ENCODE measurements at places on chromosomes 3 and 15. TPM values are rescaled to one million over a fixed set of nuclear protein-coding genes. Genes with fewer than 3 reads are reported as not detected.

The CCR9 gene
- total RNA-seq: not detected

The SLCO2A1 gene
- total RNA-seq: under 0.01 TPM

The NOX5 gene
- under 0.01 TPM for total RNA-seq

The RPUSD2 gene
- 16.0 TPM for total RNA-seq

The FEZF2 gene
- not detected for total RNA-seq

The VGLL3 gene
- total RNA-seq: 14.7 TPM

The TRH gene
- total RNA-seq: not detected

The NR1I2 gene
- under 0.01 TPM for total RNA-seq

The CPN2 gene
- total RNA-seq: not detected

The IFT80 gene
- total RNA-seq: 16.7 TPM

The POLR2H gene
- total RNA-seq: 50.2 TPM

The CDCP1 gene
- 141 TPM for total RNA-seq

The UTS2B gene
- total RNA-seq: not detected

The CADPS gene
- 0.14 TPM for total RNA-seq

The PLA1A gene
- total RNA-seq: 0.14 TPM

The ZMYND10 gene
- 0.21 TPM for total RNA-seq

The ZCWPW2 gene
- 0.78 TPM for total RNA-seq

The DLL4 gene
- total RNA-seq: under 0.01 TPM

The GASK1A gene
- 0.50 TPM for total RNA-seq

The GOLGA8S gene
- not detected for total RNA-seq

The MITF gene
- 2.1 TPM for total RNA-seq

The LRTM1 gene
- total RNA-seq: not detected

The CASR gene
- not detected for total RNA-seq

The PARP6 gene
- total RNA-seq: 24.3 TPM

The PCLAF gene
- 1.4 TPM for total RNA-seq

The CTXN2 gene
- not detected for total RNA-seq

The C3orf85 gene
- total RNA-seq: not detected

The GOLGA8K gene
- 0.28 TPM for total RNA-seq

The PIGZ gene
- total RNA-seq: 0.34 TPM

The LDHAL6B gene
- not detected for total RNA-seq

The PRKCD gene
- total RNA-seq: 4.4 TPM

The FANCD2OS gene
- not detected for total RNA-seq

The FBXL22 gene
- total RNA-seq: 0.28 TPM

The GUCA1C gene
- not detected for total RNA-seq

The IL17RD gene
- total RNA-seq: 7.7 TPM

The MME gene
- total RNA-seq: 16.1 TPM

The MYL3 gene
- total RNA-seq: not detected

The TUSC7 gene
- total RNA-seq: not detected

The PLXNA1 gene
- total RNA-seq: 139 TPM

The APOD gene
- total RNA-seq: 0.34 TPM

The TMEM207 gene
- total RNA-seq: not detected

The GOLGA6D gene
- under 0.01 TPM for total RNA-seq

The CTDSPL gene
- 76.8 TPM for total RNA-seq

The NR2E3 gene
- total RNA-seq: 0.14 TPM

The TGM4 gene
- total RNA-seq: 0.34 TPM

The KIF7 gene
- total RNA-seq: 2.7 TPM

Measured in nasal cavity respiratory epithelium epithelial cell of viscerocranial mucosa (primary cell).